HepG2 (cell line): ENCODE measurements at places on chromosomes 5 and 9. TPM values are rescaled to one million over a fixed set of nuclear protein-coding genes. Genes with fewer than 3 reads are reported as not detected.

DNA sequence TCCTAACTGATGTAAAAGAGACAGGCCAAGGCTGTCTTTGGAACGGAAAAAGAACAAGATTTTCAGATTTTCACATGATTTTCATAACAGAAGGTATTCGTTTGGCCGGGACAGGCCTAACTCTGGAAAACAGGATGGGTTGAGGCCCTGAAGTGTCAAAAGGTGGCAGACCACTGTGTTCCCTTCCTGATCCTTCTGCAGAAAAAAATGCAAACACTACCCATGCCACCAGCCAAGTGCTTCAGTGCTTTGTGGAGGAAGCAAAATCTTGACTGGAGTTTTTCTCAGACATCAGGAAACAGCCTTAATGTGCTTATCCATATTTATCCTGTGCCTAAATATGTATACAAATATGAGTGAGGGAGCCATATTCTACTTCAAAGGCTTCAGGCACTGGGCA is 113.5 kb upstream of the IL6ST start:
- DNase-seq, result no peak
- H3K4me3 ChIP-seq, result no peak overlapping the region
- no peaks in the 10 kb centered on the region for H3K27me3 ChIP-seq
- H3K27ac ChIP-seq, result no peak overlapping the region
- H3K4me1 ChIP-seq, result peaks cover 36% of the 10 kb centered on the region

Gene PFN3
- not detected in 2 replicates for polyA plus RNA-seq

DNA sequence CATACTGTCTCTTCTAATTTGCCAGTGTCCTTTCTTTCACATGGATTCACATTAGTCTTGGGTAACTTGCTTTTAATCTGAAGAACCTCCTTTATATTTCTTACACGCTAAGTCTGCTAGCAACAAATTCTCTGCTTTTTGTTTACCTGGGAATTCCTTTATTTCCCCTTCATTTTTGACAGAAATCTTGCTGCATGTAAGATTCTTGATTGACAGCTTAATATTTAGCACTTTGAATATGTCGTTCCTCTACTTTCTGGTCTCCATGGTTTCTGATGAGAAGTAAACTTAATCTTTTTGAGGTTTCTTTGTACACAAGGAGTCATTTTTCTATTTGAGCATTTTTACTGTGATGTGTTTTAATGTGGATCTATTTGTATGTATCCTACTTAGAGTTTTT is 6.2 kb upstream of the PTPDC1 start:
- no peaks in the 10 kb centered on the region; the same call in 2 of the 3 replicates for H3K36me3 ChIP-seq
- no peak overlapping the region for H3K4me3 ChIP-seq
- H3K27ac ChIP-seq, result no peak overlapping the region
- no peaks in the 10 kb centered on the region for H3K27me3 ChIP-seq

GRCh38 chr5:57037355-57037754 is 85.4 kb upstream of the MIER3 start:
- H3K4me3 ChIP-seq, result no peak overlapping the region
- no peaks in the 10 kb centered on the region for H3K36me3 ChIP-seq
- H3K27me3 ChIP-seq, result peaks cover 2% of the 10 kb centered on the region
- no peak overlapping the region for H3K27ac ChIP-seq
- H3K4me1 ChIP-seq, result peaks cover 6% of the 10 kb centered on the region; the same call in 1 of the 2 replicates
